ENCODE measurements at places on chromosomes 5 and 9.

GRCh38 chr9:16450578-16450977 is 419.9 kb downstream of the BNC2 start:
- DNase-seq, result no peak

DNA sequence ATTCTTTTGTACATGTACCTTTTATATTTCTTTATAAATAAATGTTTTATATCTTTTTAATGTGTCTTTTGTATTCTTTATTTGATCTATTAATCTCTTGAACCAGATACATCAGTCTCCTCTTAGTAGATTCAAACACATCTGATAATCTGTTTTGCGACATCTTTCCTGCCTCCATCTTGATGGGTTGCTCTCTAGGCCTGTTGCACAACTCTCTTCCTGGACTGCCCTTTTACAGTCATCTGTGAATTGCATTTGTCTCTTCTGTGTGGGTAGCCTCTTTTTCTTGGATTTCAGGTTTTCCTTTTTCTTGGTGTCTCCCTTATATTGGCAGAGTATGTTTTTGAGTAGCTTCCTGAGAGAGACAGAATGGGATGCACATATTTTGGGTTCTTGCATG is 6.2 kb downstream of the ZFYVE16 start:
- no peak for DNase-seq

DNA sequence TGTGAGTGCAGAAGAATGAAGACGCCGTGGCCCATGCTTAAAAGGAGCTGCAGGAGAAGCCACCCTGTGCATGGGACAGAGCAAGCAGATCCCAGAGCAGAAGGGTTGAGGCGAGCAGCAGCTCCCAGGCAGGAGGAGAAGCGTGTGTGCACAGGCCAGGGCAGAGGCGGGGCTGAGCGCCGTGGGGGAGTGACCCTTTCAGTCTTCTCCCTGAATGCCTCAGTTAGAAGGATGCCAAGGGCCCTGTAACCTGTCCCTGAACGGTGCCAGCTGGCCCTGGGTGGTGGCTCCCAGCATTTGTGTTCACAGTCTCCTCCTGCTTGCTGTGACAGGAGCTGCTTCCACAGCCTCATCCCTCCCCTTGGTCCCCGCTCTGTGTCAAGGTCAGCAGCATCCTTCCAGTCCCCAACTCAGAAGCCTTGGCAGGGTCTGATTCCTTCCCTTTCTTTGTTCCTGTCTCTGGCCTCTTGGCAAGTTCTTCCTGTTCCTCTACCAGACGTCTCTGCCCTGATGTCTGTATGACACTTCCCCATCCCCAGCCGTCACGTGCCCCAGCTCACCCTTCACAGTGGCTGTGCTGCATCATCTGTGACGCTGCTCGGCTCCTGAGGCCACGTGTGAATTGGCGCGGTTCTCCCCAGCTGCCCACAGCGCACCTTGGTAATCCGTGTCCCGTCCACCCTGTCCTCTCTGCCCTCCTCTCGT is 5.2 kb downstream of the EXOC3 start:
- no peak for DNase-seq

- no peak for DNase-seq
Measured at GRCh38 chr9:84278130-84278529, 62.4 kb downstream of the SLC28A3 start.

DNA sequence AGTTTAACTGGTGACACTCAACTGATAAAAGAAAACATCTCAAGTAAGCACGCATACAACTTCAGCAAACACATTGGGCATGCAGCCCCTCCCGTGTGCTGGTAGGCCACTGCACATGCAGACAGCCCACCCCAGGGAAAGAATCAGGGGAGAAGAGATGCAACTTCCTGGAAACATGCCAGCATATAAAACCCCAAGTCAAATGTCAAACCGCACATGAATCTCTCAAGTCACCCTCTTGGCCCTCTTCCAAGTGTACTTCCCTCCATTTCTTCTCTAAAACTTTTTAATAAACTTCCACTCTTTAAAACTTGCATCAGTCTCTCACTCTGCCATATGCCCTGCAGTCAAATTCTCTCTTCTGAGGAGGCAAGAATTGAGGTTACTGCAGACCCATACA is 732.7 kb downstream of the SEMA5A start:
- no peak for DNase-seq

DNA sequence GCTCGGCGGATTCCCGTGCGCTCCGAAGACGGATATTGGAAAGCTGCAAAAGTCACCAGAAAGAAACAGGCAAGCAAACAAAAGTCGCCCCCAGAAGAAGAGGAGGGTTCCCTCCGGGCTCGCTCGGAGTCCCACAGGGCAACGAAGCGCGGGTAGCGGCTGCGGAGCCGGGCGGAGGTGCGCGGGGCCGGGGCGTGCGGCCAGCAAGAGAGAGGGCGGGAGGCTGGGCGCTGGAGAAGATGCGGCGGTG is at the start of gene FBN2:
Gene FBN2, minus strand, starts transcription at position 246 of the 250 bp plus-strand sequence. CDS start 642 bp downstream, outside the sequence.
- no peak for DNase-seq

DNA sequence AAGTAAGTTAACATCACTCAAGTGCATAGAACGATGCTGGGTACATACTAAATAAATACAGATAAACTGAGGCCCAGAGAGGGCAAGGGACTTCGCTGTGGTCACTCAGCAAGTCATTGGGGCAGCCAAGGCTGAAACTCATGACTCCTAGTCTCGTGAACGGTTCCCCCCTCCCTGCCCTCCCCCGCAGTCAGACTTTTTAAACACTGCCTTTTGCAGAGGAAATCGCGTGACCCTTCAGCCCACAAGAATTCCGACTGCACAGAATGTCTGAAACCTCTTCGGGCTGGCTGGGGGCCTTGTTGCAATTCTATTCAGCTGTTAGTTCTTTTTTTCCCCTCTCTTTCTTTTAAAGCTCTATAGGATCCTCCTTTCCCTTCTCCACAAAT is 28.1 kb downstream of the NEK6 start:
- DNase-seq, result peak; percentile 54

DNA sequence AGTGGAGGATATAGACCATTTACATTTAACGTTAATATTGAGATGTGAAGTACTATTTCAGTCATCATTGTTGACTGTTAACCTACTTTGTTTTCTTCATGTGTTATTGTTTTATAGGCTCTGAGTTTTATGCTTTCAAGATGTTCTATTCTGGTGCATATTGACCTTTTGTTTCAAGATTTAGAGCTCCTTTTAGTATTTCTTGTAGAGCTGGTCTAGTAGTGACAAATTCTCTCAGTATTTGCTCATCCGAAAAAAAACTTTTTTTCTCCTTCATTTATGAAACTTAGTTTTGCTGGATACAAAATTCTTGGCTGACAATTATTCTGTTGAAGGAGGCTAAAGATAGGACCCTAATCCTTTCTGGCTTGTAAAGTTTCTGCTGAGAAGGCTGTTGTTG is 91.3 kb downstream of the INVS start:
- DNase-seq, result no peak

DNA sequence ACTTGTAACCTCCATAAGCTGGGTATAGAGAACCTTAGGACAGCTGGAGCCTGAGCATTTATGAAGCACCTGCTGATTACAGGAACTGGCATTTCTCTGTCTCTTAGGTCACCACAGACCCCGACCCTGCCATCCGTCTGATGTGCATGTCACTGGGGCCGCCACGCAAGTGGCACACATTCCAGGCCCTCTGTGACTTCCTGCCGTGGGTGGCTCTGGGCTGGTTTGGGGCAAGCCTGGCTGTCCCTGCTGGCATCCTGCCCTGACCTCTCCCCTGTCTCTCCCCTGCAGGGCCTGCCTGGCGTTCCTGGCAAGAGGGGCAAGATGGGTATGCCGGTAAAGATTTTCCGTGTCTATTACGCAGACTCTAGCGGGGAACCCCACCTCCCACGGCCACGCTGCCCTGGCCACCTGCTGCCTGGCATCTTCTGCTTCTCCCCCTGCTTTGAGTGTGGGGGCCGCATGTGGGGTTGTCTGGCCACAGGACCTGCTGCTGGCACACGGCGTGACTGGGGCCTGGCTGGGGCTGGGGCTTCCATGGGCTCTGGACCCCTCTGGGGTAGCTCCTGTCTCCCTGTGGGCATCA is 55.4 kb downstream of the COL27A1 start:
- DNase-seq, result no peak

DNA sequence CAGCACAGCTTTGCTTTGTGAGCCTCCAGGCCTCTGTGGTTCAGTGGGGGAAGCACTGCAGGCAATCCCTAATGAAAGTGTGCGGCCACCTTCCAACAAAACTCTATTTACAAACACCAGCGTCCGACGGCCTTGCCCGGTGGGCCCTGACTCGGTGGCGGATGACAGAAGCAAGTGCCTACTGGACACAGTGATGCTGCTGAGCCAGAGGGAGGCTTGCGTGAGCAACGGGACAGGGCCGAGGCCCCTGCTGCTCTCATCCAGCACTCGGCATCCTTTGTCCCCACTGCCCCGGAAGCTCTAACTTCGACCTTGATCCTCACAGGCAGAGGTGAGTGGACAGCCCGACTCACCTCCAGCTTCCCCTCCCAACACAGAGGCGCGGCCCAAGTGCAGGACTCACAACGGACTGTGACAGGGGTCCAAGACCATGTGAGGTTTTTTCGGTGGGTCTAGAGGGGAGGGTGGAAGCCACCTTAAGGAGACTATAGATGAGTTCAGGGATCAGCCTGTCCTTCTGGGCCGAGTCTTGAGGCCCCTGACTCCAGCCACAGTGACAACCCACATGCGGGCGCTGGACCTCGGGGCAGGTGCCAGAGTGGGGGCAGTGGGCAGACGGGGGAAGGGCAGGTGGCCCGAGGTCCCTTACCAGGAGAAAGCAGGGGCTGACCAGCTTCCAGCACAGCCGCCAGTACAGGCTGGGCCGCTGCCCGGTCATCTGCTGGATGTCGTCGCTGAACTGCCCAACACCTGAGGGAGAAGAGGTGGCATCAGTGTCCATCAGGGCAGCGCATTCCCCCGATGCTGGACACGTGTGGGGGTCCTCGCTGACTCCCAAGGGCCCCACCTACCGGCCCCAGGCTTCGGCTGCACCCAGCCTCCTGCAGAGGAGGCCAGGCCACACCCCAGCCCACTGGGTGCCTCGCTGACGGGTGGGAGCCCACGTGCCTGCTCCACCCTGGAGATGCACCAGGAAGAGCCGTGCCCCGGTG is 39.4 kb downstream of the SLC6A3 start:
- no peak for DNase-seq

DNA sequence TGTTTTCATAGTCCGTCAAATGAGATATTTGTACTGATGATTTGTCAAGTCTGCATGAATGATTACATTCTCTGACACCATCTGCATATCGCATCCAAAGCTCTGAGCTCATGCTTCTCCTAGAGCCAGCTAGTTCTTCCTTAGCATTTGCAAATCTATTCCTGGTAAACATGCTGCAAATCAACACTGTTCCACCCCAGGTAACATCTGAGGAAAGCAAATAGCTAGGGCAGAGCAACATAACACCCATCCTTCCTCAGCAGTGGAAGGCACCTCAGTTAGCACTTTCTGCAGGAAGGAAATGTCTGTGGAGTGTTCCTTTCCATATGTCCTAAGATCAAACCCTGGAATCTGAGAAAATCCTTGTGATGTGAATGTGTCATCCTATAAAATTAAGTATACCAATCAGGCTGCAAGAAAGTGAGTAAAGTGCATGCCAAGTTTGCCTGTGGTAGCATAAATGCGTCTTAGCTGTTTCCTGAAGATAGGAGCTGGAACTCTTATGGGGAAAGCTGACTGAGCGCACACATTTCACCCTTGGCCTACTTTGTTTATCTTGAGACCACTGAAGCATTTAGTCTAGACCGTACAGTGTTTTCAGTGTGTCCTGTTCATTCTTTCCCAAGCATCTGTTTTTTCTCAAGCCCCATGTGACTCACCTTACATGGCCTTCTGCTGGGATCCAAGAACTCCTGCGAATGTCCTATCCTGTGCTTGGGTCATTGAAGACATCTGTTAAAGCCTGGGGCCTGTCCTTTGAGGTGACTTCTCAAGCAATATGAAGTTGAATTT is 50.9 kb upstream of the STARD4 start:
- DNase-seq, result no peak

DNA sequence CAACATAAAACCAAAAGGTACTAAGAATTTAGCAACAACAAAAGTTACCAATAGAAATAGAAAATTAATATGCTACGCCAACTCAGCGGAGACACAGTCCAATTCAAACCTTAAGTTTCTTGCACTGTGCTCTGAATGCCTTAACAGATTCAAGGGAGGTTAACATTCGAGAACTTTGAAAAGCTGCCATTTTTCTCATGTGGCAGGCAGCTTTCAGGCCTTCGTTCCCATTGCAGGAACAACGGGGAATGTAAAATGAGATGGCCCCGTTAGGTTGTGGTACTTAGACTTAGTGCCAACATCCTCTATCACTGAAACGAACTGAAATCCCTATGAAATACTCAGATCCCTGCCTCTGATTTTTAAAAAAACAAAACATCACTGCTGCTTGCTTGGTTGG is 22.4 kb downstream of the FNBP1 start:
- DNase-seq, result no peak

DNA sequence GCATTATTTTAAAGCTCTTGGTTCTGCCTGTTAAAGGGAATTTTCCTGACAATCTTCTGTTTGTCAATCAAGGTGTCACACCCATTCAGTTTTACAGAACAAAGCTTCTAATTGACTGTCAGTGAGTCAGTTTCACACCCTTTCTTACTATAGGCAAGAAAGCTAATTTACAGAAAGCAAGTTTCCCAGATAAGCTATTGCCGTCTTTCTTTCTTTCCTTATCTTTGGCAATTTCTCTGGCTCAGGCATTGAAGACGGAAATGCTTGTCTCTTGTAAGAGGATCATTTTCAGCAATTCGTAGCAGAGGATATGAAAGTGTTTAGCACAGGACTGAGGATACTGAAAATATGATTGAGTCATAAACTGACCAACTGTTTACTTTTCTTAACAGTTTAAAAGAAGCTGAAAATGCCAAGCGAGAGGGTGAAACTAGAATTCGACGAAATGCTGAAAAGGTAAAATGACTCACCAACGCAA is 27.0 kb downstream of the SPINK5 start:
- DNase-seq, result no peak

GRCh38 chr5:180034564-180034963 is 37.0 kb downstream of the RNF130 start:
- DNase-seq, result no peak
